ENCODE measurements at places on chromosomes 4 and X.

GRCh38 chr4:70183168-70183939 is 12.2 kb upstream of the ODAM start:
- DNase-seq, result no peak

GRCh38 chrX:151370906-151371305 is 26.1 kb upstream of the VMA21 start:
- DNase-seq, result no peak

DNA sequence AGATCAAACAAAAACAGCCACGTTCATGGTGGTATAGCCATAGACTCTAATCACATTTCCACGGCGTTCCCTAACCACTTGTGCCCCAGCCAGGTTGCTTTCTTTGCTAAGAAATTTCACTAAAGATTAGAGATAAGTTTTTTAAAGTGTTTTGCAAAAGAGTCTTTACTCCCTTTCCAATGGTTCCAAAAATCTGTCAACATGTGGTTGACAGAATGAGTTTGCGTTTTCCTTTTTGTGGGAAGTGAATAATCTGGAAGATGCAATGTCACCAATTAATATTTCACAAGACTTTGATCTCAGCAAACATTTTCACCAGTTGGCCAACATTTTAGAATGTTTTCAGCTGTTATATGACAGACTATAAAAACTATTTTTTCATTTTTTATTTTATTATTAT is 35.3 kb downstream of the CXCL1 start:
- no peak for DNase-seq

- DNase-seq, result no peak
Measured at GRCh38 chrX:69203638-69204037, 38.4 kb upstream of the PJA1 start.

- DNase-seq, result no peak
Measured at GRCh38 chr4:26727844-26728243, 132.8 kb upstream of the STIM2 start.

All from BJ (cell line).